ENCODE measurements at places on chromosomes 2 and 18.

- peak; percentile 75 for DNase-seq
Measured at GRCh38 chr2:69012310-69013141, 453 bp upstream of the ANTXR1 start.

DNA sequence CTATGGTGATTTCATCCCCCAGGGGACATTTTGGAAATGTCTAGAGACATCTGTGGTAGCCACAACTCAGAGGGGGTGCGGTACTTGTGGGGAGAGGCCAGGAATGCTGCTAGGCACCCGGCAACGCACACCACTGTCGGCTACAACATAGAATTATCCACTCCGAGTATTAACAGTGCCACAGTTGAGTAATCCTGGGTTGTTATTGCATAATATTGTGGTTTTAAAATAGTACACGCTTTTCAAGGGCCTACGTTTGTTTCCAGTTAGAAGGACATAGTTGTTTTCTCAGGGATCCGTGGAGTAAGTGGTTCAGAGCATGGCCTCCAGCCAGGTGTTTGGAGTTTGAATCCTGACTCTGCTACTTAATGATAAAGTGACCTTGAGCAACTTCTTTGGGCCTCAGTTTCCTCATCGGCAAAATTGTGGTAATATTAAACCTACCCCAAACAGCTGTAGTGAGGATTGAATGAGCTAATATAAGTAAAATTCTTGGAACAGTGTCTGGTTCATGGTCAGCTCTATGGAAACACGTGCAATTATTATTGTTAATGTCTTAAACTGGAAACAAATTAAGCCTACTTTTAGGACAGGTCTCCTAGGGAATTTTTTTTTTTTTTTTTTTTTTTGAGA is 24.5 kb downstream of the CYP27A1 start:
- DNase-seq: no peak

GRCh38 chr18:13418013-13418710 is 199.6 kb downstream of the LDLRAD4 start:
- no peak for DNase-seq

GRCh38 chr2:88680266-88680902 is 11.1 kb upstream of the RPIA start:
- DNase-seq: no peak

DNA sequence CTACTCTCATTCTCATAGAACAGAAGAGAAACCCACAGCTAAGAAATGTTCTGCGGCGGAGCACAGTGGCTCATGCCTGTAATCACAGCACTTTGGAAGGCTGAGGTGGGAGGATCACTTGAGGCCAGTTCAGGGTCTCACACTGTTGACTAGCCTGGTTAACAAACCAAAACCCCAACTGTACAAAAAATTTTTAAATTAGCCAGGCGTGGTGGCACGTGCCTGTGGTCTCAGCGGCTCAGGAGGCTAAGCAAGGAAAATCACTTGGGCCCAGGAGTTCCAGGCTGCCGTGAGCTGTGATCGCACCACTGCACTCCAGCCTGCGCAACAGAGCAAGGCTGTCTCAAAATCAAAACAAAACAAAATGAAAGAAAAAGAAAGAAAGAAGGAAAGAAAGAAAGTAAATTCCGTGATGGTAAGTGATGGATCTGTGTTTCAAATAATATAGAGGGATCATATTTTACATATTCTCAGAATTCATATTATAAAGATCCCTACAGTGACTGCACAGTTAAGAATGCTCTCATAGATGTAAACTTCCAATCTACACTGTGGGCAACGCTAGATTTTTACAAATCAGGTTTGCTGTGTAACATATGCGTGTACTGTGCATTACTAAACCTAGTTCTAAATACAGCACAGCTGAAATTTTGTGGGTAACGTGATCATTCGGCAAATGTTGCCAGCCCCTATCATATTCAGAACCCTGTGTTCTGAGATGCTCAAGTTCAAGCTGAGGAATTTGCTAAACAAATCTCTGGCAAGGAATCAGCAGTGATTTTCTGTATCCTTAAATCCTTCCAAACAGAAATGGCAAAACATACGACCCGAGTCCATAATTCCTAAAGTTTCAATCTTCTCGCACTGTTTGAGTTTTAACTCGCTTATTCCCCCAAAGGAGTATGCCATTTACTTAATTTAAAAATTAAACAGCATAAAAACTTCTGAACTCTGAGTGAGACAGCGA is 1.2 kb upstream of the RAB12 start:
- DNase-seq: no peak

DNA sequence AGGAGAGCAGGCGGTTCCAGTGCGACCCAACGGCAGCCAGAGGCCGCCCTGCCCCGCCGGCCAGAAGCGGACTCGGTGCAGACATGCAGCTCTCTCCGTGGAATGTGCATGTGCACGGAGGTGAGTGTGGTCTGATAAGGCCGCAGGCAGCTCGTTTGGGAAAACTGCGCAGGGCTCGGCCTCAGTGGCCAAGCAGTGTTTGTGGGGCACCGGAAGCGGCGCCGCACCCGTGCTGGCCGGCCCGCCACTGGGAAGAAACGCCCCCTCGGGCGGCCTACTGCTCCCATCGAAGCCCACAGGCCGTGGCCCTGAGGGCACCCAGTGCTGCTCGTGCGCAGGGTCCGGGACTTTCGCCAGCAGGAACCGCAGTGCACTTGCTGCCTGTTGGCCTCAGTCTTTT is 25.2 kb downstream of the PRELID3A start:
- DNase-seq: no peak

GRCh38 chr2:105625632-105626031 is 119.1 kb upstream of the NCK2 start:
- DNase-seq: no peak

- no peak for DNase-seq
Measured at GRCh38 chr18:67117804-67118203, 398.7 kb downstream of the DSEL start.

DNA sequence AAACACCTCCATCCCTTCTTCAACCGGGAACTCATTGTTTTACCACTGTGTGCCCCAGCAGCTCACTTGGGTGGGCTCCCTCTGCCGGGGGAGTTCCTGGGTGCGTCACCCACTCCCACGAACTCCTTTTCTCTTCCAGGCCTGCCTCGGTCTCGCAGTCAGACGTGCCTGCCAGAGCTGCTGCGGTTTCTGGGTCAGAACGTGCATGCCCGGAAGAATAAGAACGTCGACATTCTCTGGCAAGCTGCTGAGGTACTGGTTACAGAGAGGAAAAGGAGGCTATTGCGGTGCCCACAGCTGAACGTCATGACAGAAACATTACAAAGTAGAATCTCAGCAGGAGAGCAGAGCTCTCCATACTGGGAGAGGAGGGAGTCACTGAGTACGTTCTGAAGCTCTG is 35.6 kb downstream of the COA5 start:
- DNase-seq: no peak

GRCh38 chr18:73511771-73512503 is 635.7 kb downstream of the FBXO15 start:
- no peak for DNase-seq

GRCh38 chr2:28271231-28271918 is 121.3 kb upstream of the FOSL2 start:
- DNase-seq: no peak

GRCh38 chr2:103265521-103265920 is 503.7 kb downstream of the TMEM182 start:
- no peak for DNase-seq

- DNase-seq: no peak
Measured at GRCh38 chr2:152198499-152198898, 22.9 kb upstream of the STAM2 start.

GRCh38 chr18:2337552-2338141 is 233.7 kb downstream of the METTL4 start:
- DNase-seq: no peak

- no peak for DNase-seq
Measured at GRCh38 chr2:190181123-190181669, 118.7 kb upstream of the MSTN start.

- DNase-seq: no peak
Measured at GRCh38 chr18:10381951-10382350, 72.5 kb upstream of the APCDD1 start.

- no peak for DNase-seq
Measured at GRCh38 chr2:120053891-120054290, 41.0 kb downstream of the EPB41L5 start.

DNA sequence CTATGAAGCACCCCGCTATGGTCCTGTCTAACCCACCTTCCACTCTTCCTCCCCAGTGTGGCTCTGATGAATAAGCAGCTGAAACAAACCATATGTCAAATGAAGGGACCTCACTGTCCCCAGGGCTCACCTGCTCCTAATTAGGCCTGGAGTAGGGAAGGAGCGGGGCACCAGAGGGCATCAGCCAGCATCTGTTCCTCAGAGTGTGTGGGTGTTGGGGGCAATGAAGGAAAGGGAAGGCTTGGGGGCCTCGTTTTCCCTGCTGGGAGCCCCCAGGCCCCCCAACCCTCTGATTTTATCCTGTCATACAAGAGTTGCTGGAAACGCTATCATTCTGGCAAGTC is 274.7 kb downstream of the HAUS1 start:
- no peak for DNase-seq

GRCh38 chr2:200695601-200696000 is 109.8 kb downstream of the AOX1 start:
- DNase-seq: no peak

GRCh38 chr2:135530313-135531230 is at the start of gene ZRANB3:
ZRANB3 (minus strand) TSS chr2:135531218.
- peak; percentile 88 for DNase-seq

DNA sequence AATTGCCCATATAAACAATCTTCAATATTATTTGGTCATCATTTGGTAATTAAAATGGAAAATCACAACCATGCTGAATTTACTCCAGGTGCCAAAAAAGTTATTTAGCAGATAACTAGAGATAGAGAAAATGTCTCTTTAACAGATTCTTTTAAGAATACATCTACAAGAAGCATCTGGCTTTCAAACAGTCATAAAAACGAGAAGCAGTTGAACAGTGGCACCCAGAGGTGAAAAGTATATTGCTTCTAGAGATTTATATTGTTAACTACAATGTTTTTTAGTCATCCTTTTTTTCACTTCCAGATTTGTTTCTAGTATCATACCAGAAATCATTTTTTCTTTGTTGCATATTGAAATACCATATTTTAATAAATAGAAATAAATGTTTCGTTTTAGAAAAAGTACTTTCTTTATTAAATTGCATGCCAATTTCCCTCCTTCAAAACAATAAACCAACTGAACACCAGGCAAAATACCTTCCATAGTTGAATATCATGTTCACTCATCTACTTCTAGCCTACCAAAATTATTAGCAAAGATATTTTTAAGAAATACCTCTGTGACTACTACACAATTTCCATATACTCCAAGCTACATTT is 65.4 kb upstream of the HNRNPA3 start:
- DNase-seq: no peak
